Caudate nucleus (tissue), 63 donors: ENCODE measurements at places on chromosomes 4 and X.

- DNase-seq, result no peak
These were observed 120.9 kb downstream of the NPFFR2 start for GRCh38 chr4:72152731-72153130.

DNA sequence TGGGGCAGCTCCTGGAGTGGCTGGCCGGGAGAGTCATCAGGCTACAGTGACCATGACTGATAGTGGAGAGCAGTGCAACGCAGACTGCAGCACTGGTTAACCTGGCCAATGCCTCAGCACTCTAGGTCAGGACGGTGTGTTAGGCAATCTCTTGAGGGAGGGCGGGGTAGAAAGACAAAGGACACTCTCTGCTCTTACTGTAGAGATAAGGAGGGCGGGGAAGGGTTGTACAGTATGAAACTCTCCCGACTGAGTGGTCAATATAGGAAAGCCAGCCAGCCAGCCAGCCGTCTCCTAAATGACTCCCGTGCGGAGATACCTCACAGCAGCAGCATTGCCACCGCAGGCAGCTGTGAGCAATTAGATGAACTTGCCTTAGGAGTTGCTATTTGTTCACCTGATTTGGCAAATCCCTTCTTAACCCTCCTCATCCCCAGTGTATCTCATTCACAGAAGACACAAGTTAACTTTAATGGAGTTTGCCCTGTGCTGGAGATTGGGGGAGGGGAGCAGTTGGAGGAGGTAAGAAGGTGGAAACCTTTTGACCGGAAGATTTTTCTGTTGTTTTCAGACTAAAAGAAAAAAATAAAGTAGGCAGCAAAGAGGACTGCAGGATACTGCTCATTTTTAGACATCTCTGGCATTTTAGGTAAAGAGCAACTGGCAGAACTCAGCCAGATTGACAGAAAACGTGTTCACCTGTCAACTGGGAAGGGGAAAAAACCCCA lies 330.5 kb downstream of the HNRNPD start:
- DNase-seq, result no peak

GRCh38 chr4:165204462-165204830 lies 2.9 kb upstream of the KLHL2 start:
- DNase-seq, result no peak

GRCh38 chr4:148065075-148065474 lies 333.2 kb downstream of the ARHGAP10 start:
- DNase-seq, result no peak

DNA sequence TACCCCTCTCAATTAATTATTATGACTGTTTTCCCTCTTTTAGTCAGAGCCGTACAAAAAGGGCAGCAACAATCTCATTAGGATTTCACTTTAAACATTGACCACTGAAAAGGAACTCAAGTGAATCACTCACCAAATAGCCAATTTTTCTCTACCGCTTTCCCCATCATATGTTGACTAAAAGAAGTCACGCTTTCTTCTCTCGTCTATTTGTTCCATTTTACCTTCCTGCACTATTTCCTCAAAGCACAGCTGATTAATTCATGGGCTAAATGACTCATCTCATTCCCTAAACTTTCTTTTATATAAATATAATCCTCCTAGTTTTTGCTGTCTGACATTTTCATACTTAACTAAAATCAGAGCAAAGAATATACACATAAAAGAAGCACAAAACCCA lies 8.2 kb downstream of the MID1 start:
- no peak for DNase-seq

GRCh38 chr4:164755432-164755831 lies 1.5 kb downstream of the SMIM31 start:
- no peak for DNase-seq

- DNase-seq, result peak; percentile 1
These were observed 89.7 kb upstream of the TFDP3 start for GRCh38 chrX:133307637-133308498.

- DNase-seq, result no peak
These were observed 18.3 kb downstream of the GAB3 start for GRCh38 chrX:154732421-154733065.

GRCh38 chr4:17092736-17093437 lies 194.4 kb upstream of the LDB2 start:
- no peak for DNase-seq

DNA sequence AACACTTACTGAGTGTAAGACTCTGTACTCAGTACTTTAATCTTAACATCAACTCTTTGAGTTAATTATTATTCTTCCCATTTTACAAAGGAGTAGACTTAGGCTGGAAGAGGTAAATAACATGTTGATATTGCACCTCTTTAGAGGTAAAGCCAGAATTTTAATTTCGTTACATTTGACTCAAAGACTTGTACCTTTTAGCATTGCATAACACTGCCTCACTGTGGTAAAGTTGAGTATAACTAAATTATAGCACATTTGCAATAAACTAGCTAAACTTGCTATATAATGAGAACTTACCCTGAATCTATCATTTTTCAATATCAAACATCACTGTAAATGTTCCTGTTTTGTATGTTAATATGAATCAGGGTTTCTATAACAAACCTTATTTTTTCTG lies 218.5 kb downstream of the PRR32 start:
- DNase-seq, result no peak

DNA sequence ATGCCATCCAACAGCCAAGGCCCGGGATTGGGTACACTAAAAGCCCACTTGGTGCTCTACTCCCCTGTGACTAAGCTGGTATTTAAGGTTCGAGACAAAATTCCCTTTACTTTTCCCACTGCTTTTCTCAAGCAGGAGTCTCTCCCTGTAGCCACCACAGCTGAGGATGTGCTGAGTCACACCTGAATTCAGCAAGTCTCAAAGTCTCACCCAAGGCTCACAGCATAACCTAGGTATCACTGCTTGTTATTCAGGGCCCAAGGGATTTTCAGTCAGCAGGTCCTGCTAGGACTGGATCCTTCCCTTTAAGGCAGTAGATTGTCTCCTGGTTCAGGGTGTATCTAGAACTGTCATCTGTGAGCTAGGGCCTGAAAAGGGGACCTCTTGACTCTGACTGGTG lies 39.2 kb downstream of the FMR1NB start:
- DNase-seq, result no peak

GRCh38 chrX:71212536-71212935 lies 10.5 kb upstream of the GJB1 start:
- DNase-seq, result no peak

DNA sequence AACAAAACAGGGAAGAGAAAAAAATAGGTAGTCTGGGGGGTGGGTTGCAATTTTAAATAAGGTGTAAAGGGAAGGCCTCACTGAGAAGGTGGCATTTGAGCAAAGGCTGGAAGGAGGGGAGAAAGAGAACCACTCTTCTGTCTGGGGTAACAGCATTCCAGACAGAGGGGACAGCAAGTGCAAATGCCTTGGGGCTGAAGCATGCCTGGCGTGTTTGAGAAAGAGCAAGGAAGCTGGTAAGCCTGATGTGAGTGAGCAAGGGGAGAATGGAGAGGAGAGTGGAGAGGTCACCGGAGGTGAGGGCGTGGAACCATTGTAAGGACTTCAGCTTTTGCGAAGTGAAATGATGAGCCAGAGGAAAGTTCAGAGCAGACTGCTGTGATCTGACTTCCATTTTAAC lies 19.7 kb upstream of the DOCK11 start:
- DNase-seq, result no peak

GRCh38 chr4:181858741-181859140 lies 384.5 kb upstream of the TENM3 start:
- DNase-seq, result no peak

- DNase-seq, result no peak
These were observed 275.4 kb upstream of the PITX2 start for GRCh38 chr4:110898290-110898689.

DNA sequence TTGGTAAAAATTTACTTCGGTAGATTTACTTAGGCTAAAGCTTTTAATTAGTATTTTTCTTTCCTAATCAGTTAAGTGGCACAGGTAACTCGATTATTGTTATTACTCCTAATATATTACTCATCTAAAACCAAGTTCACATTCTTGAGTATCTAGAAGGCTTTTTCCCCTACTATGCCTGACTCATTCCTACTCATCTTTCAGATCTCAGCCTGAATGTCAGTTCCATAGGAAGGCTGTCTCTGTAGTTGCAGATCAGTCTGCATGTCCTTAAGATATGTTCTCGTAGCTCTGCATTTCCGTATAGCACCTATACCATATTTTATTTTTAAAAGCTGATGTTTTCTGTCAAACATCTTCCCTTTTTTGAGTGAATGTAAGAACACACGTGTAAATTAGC lies 5.9 kb upstream of the FAM184B start:
- no peak for DNase-seq

GRCh38 chr4:169107528-169107927 lies 97.5 kb upstream of the CBR4 start:
- no peak for DNase-seq
